ENCODE measurements at places on chromosomes 4 and X. TPM values are rescaled to one million over a fixed set of nuclear protein-coding genes. Genes with fewer than 3 reads are reported as not detected.

Gene CT83
- not detected for total RNA-seq

Gene ZXDA
- total RNA-seq = 9.5 TPM

Gene FAM47E
- total RNA-seq = 1.1 TPM

GRCh38 chr4:53764761-53765490, 173.6 kb upstream of the LNX1 start:
- ATAC-seq = no peak

DNA sequence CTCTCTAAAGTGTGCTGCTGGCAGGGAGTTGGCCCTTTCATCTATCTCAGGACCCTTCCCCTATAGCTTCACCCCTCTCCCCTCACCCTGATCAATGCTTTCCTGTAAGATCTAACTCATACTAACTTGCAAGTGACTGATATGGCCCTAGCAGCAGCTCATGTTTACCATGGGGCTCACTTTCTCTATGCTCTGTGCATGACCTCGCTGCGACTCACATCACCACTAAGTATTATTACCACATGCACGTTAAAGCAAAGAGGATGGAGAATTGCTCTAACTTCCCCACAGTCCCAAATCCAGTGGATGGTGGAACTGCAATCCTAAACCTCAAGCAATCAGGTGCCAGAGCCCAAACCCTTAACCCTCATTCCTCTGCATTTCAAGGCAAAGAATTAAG, 626.6 kb downstream of the MID1IP1 start:
- no peak for ATAC-seq

Data from gastroesophageal sphincter (tissue), 4 donors.